Endodermal cell (in vitro differentiated cells): ENCODE measurements at places on chromosomes 1 and 21. TPM values are rescaled to one million over a fixed set of nuclear protein-coding genes. Genes with fewer than 3 reads are reported as not detected.

Gene NBPF4
- total RNA-seq: not detected in 3 replicates

Gene KIF17
- total RNA-seq: 4.2 and 4.3 TPM in 2 replicates

Gene PLPPR4
- total RNA-seq: not detected in 3 replicates

Gene KRTAP19-3
- total RNA-seq: not detected in 3 replicates

Gene C4BPB
- total RNA-seq: not detected in 3 replicates

Gene BCL2L15
- 0.06 TPM in 1 of 3 replicates, not detected in the others for total RNA-seq

- DNase-seq: no peak
Observed at GRCh38 chr1:227793079-227793947, 22.2 kb upstream of the PRSS38 start.

GRCh38 chr1:154178911-154179811 is 12.7 kb downstream of the TPM3 start:
- no peak for DNase-seq

GRCh38 chr1:51750729-51751128 is 127.8 kb downstream of the NRDC start:
- no peak for DNase-seq

GRCh38 chr1:244836135-244836521 is 670 bp downstream of the COX20 start:
- peak; percentile 63 for DNase-seq

GRCh38 chr1:153488731-153489130 is 28.3 kb upstream of the S100A7 start:
- no peak for DNase-seq

- DNase-seq: no peak
Observed at GRCh38 chr1:206744683-206745082, 25.9 kb upstream of the IL19 start.

DNA sequence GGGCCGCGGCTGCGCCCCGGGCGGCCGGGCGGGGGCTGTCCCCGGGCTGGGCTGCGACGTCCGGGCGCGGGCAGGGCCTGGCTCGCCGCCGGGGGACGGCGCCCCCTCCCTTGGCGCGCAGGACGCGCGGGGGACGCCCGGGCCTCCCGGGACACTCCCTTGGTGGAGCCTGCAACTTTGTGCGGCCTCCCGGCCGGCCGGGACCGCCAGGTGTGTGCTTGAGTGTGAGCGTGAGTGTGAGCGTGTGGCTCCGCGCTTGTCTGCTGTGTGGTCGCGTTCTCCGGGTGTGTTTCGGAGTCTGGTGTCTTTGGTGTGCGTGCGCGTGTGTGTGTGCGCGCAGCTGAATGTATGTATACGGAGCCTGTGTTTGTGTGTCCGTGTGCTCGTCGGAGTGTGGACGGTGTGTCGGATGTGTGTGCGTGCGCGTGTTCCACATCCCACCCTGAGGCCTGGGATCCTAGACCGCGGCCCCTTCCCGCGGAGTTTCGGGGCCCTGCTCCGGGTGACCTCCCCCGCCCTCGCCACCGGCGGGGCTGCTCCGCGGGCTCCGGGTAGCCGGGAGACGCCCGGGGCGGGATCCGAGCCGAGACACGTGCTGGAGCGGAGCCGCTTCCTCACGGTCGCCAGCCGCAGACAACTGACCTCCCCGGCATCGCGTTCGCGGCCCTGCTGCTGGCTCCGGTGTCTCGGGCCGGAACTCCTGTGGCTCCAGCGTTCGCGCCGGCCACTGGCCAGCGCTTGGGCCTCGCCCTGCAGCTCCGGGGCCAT is 1.7 kb downstream of the PTPRU start:
- DNase-seq: peak; percentile 82

GRCh38 chr1:3761296-3762010 is 9.2 kb downstream of the CCDC27 start:
- DNase-seq: no peak
